Stimulated activated CD8-positive, alpha-beta memory T cell treated with anti-CD3 and anti-CD28 coated beads, Interleukin-15, amount 100 ng/mL, for 24 hours (primary cell): ENCODE measurements at places on chromosomes 2 and 18.

DNA sequence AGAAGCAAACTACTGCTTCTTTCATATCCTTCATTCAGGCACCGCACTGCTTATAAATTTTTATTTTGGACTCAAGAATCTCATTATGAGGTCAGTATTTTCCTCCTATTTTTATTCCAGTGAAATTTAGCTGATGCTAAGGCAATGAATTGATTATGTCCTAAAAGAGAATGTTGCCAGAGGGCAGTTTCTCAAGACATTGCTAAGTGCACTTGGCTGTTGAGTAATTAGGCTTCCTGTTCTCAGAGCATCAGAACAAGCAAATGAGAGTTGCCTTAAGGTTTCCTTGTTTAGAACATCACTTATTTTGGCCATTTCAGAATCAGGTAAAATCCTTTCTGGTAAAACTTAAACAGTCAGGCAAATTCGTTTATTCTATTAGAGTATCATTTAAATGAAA, 548.6 kb upstream of the ZEB2 start:
- no peak for DNase-seq

GRCh38 chr2:15553519-15553918, 7.6 kb downstream of the NBAS start:
- DNase-seq: no peak

- DNase-seq: no peak
Measured at GRCh38 chr2:226707499-226707898, 92.1 kb downstream of the IRS1 start.

DNA sequence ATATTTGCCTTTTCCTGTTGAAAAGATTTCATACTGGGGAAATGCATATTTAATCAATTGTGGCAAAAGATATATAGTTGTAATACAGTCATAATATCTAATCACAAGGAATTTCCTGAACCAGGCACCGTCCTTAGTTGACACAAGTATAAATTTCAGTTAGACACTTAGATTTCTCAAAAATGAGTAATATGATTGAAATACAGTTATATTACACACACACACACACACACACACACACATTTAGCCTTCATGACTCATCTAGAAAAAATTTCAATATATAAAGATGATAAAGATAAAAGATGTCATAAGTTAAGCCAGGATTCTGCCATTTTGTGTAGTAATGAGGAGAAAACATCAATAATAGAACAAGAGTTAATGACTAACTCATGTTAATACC, 258.4 kb upstream of the ZNF804A start:
- DNase-seq: no peak

- DNase-seq: no peak
Measured at GRCh38 chr2:221420245-221420644, 151.9 kb downstream of the EPHA4 start.

DNA sequence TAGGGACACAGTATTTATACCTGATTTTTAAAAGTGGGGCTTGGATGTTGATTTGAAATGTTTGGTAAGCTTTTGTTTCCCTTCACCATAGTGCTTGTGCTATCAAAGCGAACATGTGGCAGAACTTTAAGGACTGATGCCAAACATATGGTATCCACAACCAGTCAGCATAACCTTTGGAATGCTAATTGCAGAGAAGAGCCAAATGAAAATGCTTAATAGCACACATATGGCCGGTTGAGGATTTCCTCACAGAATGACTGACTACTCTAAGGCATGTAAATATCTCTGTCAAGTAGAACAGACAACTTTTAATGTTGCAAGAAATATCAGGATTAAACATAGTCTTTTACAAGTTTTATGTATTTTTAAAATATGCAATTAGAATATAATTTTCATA, 120.9 kb upstream of the COL3A1 start:
- no peak for DNase-seq

- DNase-seq: no peak
Measured at GRCh38 chr2:111975053-111975552, 76.7 kb downstream of the MERTK start.

GRCh38 chr2:70312560-70312959, 10.7 kb upstream of the FAM136A start:
- DNase-seq: no peak

GRCh38 chr18:10160251-10160650, 246.4 kb downstream of the VAPA start:
- no peak for DNase-seq

DNA sequence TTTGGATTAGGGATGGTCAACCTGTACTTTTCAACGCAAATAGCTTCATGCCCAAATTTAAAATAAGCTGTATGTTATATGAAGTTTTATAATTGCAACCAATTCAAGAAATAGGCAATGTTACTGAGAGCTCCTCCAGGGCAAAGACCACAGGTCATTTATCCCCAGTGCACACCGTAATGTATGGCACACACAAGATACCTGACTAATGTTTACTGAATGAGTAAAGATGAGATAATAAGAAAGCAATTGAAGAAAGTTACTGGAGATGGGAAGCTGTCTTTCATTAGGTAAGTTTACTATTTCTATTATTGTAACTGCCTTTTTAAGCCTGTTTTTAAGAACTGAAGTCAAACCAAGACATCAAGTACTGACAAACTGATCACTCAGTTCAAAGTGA, 184.5 kb upstream of the VRK2 start:
- no peak for DNase-seq

GRCh38 chr2:173400760-173401159, 46.1 kb downstream of the CDCA7 start:
- DNase-seq: no peak

- DNase-seq: no peak
Measured at GRCh38 chr2:176094349-176094748, 1.8 kb downstream of the HOXD13 start.

DNA sequence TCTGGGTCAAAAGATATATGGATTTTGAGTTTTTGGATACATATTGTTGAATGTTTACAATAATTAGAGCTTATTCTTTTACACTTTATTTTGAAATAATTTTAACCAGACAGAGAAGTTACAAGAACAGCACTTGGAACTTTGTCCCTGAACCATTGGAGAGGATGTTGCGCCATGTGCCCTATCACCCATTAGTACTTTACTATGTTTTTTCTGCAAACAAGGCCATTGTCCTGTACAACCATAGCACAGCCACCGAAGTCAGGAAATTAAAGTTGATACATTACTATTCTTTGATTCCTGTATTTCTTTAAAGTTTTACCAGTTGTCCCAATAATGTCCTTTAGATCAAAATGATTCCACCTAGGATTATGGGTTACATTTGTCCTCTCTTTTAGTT, 188.8 kb downstream of the ACKR3 start:
- DNase-seq: no peak

- DNase-seq: no peak
Measured at GRCh38 chr18:3983351-3983969, 471.6 kb downstream of the DLGAP1 start.

DNA sequence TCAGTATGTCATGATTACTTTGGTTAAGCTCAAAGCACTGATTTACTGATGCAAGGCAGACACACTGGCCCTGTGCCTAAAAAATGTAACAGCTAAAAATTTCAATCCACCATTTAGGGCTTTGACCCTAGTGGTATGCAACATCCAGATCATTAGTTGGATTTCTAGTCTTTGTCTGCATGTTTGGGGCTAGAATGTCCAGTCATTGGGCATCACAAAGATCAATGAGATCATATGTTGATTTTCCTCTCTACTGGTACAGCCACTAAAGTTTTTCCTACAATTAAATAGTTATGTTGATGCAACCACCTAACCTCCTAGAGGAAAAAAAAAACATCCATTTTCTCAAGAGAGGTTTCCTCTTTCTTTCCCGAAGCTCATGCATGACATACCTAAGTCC, 53.4 kb upstream of the REV1 start:
- no peak for DNase-seq

- no peak for DNase-seq
Measured at GRCh38 chr2:181407171-181407570, 50.0 kb upstream of the ITGA4 start.
